ENCODE measurements at places on chromosomes 16 and 17.
A peak's percentile ranks its signal among the peaks of the same experiment; 100 is the strongest.

GRCh38 chr17:75051941-75052340 lies 4.9 kb downstream of the KCTD2 start:
- no peak for DNase-seq

GRCh38 chr16:17347624-17348023 lies 123.1 kb downstream of the XYLT1 start:
- no peak for DNase-seq

GRCh38 chr17:12918142-12918541 lies 99.7 kb downstream of the ELAC2 start:
- DNase-seq: no peak

- peak; percentile 68 for DNase-seq
Measured at GRCh38 chr17:17354560-17355349, 51.6 kb downstream of the NT5M start.

- no peak for DNase-seq
Measured at GRCh38 chr17:36817483-36818048, 119.7 kb upstream of the LHX1 start.

DNA sequence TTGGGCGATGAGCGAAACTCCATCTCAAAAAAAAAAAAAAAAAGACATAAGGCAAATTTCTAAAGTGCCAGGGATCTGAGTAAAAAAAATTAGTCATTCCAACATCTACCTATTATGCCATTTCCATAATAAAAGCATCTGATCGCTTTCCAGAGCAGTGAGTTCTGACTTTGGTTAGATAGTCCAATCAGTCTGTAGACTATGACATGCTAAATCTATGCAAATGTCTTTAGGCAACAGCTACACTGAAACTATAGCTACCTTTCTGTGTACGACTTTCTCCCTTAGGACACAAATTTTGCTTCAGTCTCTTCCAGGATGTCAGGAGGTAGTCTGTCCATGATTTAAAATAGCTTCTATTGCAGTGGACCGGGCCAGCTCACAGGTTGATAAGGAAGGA lies 58.9 kb upstream of the ARHGAP44 start:
- DNase-seq: no peak

GRCh38 chr17:80289616-80290015 lies 29.0 kb downstream of the RNF213 start:
- no peak for DNase-seq
